ENCODE measurements at places on chromosomes 7 and 10.

- DNase-seq: no peak
Observed at GRCh38 chr7:34277016-34277802, 371.9 kb downstream of the BMPER start.

- DNase-seq: no peak
Observed at GRCh38 chr7:127322832-127323493, 69.5 kb downstream of the ZNF800 start.

- no peak for DNase-seq
Observed at GRCh38 chr7:2001601-2002442, 230.9 kb downstream of the MAD1L1 start.

DNA sequence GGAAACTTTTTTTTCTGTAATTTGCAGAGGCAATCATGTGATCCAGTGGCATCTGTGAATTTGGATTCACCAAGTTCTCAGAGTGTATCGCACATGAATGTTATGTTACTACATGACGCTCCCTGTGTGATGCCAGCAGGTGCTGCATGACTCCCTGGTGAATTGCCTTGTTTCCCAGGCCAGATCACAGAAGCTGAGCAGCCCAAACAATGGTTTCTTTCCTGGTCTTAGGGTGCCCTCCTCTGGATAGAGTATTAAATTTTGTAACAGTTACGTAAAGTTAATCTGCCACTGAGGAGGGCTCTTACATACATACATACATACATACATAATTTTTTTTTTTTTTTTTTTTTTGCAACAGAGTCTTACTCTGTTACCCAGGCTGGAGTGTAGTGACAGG, 3.6 kb downstream of the ZSCAN21 start:
- no peak for DNase-seq

DNA sequence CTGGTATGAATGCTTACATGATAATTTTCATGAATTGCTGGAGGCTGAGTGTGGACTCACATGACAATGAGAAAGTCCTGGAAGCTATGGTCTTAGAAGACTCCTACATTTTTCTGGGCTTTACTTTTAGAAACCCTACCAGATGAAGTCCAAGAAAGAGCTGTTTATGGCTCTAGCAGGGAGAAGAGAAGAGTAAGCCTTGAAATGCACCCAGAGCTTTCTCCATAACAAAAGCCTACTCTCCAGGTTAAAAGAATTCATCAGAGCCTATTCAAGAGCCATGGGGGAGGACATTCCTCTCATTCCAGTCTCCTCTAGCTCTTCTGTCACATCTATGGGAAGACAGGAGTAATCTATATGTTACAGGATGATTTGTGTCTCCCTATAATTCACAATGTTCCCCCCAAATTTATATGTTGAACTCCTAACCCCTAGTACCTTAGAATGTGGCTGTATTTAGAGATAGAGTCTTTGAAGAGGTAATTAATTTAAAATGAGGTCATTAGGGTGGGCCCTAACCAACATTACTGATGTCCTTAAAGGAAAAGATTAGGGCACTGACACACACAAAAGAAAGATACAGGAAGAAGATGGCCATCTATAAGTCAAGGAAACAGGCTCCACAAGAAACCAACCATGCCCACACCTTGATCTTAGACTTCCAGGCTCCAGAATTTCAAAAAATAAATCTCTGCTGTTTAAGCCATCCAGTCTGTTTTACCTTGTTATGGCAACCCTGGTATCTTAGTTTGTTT, 193.8 kb upstream of the PTER start:
- DNase-seq: no peak

DNA sequence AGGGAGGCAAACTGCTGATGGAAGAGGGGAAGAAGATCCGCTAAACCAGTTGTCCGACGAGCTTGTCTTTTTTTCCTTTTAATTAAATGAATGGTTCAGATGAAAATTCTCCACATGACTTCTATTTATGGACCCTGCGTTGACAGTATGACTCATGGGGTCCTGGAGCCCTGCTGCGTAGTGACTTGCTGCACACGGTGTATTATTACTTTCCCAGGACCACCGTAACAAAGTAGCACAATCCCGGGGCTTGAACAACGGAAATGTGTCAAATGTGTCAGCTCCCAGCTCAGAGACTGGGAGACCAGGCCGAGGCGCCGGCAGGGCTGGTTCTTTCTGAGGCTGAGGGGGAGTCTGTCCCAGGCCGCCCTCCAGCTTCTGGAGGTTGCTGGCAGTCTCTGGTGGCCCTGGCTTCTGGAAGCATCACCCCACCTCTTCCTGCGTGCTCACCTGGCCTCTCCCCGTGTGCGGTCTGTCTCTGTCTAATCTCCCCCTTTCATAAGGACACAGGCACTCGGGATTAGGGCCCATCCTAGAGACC, 33.8 kb upstream of the MNX1 start:
- DNase-seq: no peak

GRCh38 chr7:80772347-80772993, 134.0 kb downstream of the CD36 start:
- no peak for DNase-seq

DNA sequence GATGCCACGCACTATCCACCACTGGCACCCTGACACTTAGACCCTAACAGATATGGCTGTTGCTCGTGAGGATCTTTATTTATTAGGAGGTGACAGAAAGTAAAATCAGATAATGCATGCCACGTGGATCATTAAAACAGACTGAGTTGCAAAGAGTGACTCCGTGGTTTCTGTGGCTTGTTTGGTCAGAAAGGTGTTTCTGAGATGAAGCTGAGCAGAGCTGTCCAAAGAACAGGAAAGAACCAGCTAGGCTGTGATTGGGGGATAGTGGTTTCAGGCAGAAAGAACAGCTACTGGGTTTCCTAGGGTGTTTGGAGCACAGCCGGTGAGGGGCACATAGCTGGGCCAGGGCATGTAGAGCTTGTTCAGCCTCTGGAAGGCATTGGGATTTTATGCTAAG, 34.4 kb downstream of the CSGALNACT2 start:
- DNase-seq: no peak

DNA sequence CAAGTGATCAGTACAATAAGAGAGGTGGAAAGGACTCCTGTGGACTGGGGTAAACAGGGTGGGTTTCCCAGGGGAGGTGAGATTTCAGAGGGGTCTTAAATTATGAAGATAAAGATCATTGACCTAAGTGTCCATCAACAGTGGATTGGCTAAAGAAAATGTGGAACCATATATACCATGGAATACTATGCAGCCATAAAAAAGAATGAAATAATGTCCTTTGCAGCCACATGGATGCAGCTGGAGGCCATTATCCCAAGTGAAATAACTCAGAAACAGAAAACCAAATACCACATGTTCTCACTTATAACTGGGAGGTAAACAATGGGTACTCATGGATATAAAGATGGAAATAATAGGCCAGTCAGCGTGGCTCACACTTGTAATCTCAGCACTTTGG, 28.9 kb upstream of the CUX1 start:
- DNase-seq: no peak

GRCh38 chr10:128062881-128063563, 63.2 kb downstream of the MKI67 start:
- peak; percentile 50 for DNase-seq

- no peak for DNase-seq
Observed at GRCh38 chr7:74307738-74308505, 18.7 kb downstream of the CLIP2 start.

- DNase-seq: no peak
Observed at GRCh38 chr7:148371280-148371937, 219.2 kb upstream of the C7orf33 start.

DNA sequence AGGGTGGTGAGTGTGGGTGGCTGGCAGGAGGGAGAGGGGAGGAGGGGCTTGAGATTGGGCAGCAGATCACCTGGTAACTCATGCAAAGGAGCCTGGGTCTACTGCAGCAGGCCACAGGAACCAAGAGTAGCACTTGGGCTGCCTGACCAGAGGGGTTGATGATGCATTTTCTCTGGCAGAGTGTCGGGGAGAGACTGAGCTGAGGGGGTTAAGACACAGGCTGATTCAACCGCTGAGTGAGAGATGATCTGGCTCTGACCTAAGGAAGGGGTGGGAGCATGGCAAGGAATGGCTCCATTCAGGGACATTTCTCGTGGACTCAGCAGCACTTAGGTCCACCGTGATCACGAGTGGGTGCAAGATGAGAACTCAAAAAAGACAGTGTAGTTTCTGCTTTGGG, 115.5 kb upstream of the STK17A start:
- DNase-seq: no peak
